ENCODE measurements at places on chromosomes 5 and 9. TPM values are rescaled to one million over a fixed set of nuclear protein-coding genes. Genes with fewer than 3 reads are reported as not detected.

DNA sequence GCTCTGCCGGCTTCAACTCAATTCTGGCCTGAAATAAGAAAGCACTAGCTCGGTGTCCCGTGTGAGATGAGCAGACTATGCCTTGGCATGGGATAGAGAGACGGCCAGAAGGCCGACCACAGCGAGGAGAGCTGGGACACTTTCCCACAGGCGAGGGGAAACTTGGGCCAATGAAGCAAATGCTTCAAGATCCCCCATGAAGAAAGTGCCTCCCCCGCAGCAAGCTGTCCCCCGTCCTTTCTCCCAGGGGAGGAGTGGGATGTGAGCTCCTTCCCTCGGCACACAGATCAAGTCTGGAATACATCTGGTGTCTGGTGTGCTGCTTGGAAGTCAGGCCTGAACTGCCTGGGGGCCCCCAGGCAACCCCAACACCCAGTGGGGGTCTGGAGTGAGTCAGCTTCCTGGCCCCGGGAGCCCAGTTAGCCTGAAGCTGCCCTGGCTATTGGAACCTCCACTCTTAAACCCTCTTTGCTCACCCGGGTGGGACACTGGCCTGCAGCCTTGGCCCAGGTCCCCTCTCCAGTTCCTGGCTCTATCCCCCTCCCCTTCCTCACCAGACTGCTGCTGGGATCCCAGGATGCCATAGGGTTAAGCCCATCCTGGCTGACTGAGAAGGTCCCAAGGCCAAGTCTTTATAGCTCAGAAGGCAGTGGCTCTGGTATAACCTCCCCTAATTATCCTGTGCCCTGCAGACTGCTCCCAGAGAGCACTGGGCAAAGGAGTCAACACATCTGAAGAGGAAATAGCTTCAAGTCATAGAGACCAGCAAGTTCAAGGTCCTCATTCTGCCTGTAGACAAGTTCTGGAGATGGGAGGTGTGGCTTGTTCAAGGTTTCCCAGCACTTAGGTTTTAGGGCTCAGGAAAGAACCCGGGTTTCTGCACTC, 205.3 kb downstream of the TTLL11 start:
- H3K4me1 ChIP-seq, result peaks cover 14% of the 10 kb centered on the region
- H3K27me3 ChIP-seq, result no peaks in the 10 kb centered on the region
- no peaks in the 10 kb centered on the region for H3K36me3 ChIP-seq
- no peak for DNase-seq

DNA sequence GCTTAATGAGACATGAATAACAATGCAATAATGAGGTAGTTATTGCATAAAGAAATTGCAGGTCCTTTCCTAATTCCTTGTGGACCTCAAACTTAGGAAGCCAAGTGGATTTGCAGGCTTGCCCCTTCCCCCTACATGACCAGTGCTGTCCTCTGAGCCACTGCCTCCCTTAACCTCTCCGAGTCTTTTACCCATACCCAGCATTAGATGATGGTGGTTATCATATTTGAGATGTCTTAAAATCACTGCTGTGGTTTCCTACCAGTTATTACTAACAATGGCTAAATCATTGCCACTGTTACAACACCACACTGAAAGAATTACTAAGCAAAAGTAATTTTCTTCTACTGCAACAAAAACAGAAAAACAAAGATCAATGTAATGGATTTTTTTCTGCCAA, 170.8 kb downstream of the EDIL3 start:
- no peak for DNase-seq
- no peak overlapping the region for H3K4me3 ChIP-seq
- no peaks in the 10 kb centered on the region for H3K4me1 ChIP-seq
- H3K27me3 ChIP-seq, result no peaks in the 10 kb centered on the region

- no peaks in the 10 kb centered on the region for H3K36me3 ChIP-seq
- no peak for DNase-seq
- no peak overlapping the region for H3K4me3 ChIP-seq
- H3K27me3 ChIP-seq, result no peaks in the 10 kb centered on the region
- H3K27ac ChIP-seq, result no peak overlapping the region
Observed at GRCh38 chr9:74610523-74611061, 113.5 kb downstream of the RORB start.

LRRC26 gene
- total RNA-seq, result not detected

GRCh38 chr9:121326130-121326838, 43.8 kb downstream of the STOM start:
- no peak overlapping the region for H3K4me3 ChIP-seq
- peak; percentile 83 for DNase-seq
- H3K27ac ChIP-seq, result peak overlapping the region; percentile 50
- H3K27me3 ChIP-seq, result no peaks in the 10 kb centered on the region
- H3K36me3 ChIP-seq, result peaks cover 3% of the 10 kb centered on the region

OR1Q1 gene
- total RNA-seq, result not detected

DOCK8 gene
- 1.3 TPM for total RNA-seq

SLC1A3 gene
- total RNA-seq, result 0.44 TPM

DNA sequence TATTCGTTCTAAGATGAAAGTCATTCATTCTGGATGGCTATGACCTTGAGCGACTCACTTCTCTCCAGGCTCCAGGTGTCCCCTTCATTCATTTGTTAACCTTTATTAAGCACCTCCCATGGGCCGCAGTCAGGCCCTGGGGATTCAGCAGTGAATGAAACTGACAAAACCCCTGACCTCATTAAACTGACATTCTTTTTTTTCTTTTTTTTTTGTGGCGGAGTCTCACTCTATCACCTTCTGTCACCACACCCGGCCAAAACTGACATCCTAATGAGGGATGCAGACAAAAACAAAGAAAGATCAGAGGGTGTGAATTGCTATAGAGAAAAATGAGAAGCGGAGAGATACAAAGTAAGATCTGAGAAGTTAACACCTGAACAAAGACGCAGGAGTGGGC, 16.5 kb upstream of the ODF2 start:
- no peaks in the 10 kb centered on the region for H3K36me3 ChIP-seq
- no peak overlapping the region for H3K27ac ChIP-seq
- H3K4me1 ChIP-seq, result peaks cover 2% of the 10 kb centered on the region
- DNase-seq, result no peak
- no peak overlapping the region for H3K4me3 ChIP-seq

OTP gene
- total RNA-seq, result not detected

IFNA13 gene
- total RNA-seq, result not detected

GRCh38 chr9:14183001-14183400, 130.9 kb downstream of the NFIB start:
- H3K27ac ChIP-seq, result no peak overlapping the region
- no peak overlapping the region for H3K4me3 ChIP-seq
- peaks cover 20% of the 10 kb centered on the region for H3K4me1 ChIP-seq

GRCh38 chr9:134485653-134486052, 155.9 kb upstream of the COL5A1 start:
- no peaks in the 10 kb centered on the region for H3K4me1 ChIP-seq
- H3K36me3 ChIP-seq, result no peaks in the 10 kb centered on the region
- no peak for DNase-seq
- H3K27ac ChIP-seq, result no peak overlapping the region

GRCh38 chr5:138282920-138283742, 8.7 kb upstream of the GFRA3 start:
- H3K4me1 ChIP-seq, result no peaks in the 10 kb centered on the region
- no peak overlapping the region for H3K4me3 ChIP-seq
- DNase-seq, result peak; percentile 63
- no peak overlapping the region for H3K27ac ChIP-seq

DNA sequence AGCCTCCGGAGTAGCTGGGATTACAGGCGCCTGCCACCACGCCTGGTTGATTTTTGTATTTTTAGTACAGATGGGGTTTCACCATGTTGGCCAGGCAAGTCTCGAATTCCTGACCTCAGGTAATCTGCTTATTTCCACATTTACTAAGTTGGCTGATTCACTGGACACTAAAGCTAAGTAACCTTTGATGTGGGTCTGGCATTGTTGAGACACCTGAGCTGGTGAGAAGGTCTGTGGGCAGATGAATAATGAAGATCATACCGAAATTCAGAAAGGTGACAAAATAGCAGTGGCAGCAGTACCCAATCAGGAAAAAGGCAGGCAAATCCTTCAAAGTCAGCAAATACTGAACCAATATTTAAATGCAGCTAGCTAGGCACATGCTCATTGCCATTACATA, 210.6 kb upstream of the ZNF608 start:
- no peak overlapping the region for H3K27ac ChIP-seq
- no peak overlapping the region for H3K4me3 ChIP-seq
- DNase-seq, result no peak

- no peaks in the 10 kb centered on the region for H3K27me3 ChIP-seq
- H3K27ac ChIP-seq, result no peak overlapping the region
- H3K36me3 ChIP-seq, result no peaks in the 10 kb centered on the region
- no peak overlapping the region for H3K4me3 ChIP-seq
- no peak for DNase-seq
- no peaks in the 10 kb centered on the region for H3K4me1 ChIP-seq
Observed at GRCh38 chr5:105274079-105274478, 1711.5 kb upstream of the NUDT12 start.

SAPCD2 gene
- total RNA-seq, result 27.8 TPM

DNA sequence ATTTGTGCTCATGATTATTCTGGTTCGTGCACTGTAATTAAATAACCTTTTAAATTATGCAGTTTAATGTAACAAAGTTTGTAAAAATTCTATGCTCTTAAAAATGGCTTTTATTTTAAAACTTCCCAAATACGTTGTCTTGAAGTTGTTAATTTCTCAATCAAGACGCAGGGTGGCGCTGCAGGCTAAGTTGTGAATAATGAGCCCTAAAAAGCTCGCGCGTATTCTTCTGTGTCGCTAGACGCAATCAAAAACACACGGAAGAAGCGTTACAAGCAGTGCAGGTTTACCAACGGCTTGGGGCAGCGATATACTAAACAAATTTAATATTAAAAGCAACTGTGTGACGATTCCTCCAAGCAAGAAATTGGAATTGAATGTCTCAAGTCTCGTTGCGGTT, at the start of gene PCDHB4:
Gene PCDHB4 (plus strand): TSS at position 256 of the 400 bp plus-strand sequence. CDS start 181 bp downstream, outside the sequence.
- H3K27ac ChIP-seq, result no peak within 1 kb of the TSS
- no peaks in the 10 kb centered on the region for H3K27me3 ChIP-seq
- H3K4me1 ChIP-seq, result no peaks in the 10 kb centered on the region
- DNase-seq, result peak; percentile 8
- H3K36me3 ChIP-seq, result no peaks in the 10 kb centered on the region

GRCh38 chr5:93874080-93874479, 132.7 kb upstream of the POU5F2 start:
- H3K27ac ChIP-seq, result peak overlapping the region; percentile 17
- H3K4me3 ChIP-seq, result no peak overlapping the region
- no peaks in the 10 kb centered on the region for H3K36me3 ChIP-seq
- H3K27me3 ChIP-seq, result no peaks in the 10 kb centered on the region
- peak; percentile 77 for DNase-seq
- H3K4me1 ChIP-seq, result peaks cover 9% of the 10 kb centered on the region

DNA sequence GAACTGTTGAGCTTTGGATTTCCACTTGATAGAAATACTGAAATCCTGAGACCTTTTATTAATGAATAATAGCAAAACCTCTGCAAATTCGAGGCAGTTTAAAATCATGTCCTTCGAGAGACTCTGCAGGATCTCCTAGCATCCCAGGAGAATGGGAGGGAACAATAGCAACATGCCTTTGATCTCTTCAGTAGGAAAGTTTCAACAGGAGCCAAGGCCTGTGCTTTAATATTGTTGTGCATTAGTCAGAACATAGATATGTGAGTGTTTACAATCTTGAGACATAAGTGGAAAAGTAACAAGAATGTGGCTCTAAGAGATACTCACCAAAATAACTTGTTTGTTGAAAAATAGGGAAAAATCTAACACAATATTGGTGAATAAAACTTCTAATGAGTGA, 83.3 kb upstream of the LHFPL2 start:
- no peaks in the 10 kb centered on the region for H3K4me1 ChIP-seq
- H3K4me3 ChIP-seq, result no peak overlapping the region
- no peaks in the 10 kb centered on the region for H3K36me3 ChIP-seq
- no peaks in the 10 kb centered on the region for H3K27me3 ChIP-seq
- no peak for DNase-seq

Measured in endothelial cell of umbilical vein (primary cell).